Epithelial cell of esophagus (primary cell): ENCODE measurements at places on chromosomes 13 and 19.
A peak's percentile ranks its signal among the peaks of the same experiment; 100 is the strongest.

GRCh38 chr19:7534531-7535046 is 928 bp upstream of the PNPLA6 start:
- peak; percentile 59 for DNase-seq

- peak; percentile 77 for DNase-seq
Measured at GRCh38 chr13:42728507-42729180, 52.7 kb upstream of the FAM216B start.

DNA sequence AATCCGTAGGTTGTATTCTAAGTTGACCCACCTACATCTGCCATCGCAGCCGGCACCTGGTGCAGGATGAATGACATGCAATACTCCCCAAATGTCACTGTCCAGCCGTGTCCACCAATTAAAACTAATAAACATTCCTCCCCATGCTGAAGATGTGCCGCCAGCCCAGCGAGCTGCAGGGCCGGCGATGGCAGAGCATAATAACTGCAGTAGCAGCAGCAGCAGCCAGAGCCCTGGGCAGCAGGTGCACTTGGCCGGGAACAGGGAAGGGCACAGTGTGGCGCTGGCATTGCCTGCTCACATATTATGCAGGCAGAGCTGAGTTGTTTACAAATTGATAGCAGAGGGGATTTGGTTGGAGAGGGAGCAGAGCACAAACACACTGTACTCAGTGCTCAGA is 754.9 kb downstream of the OLFM4 start:
- DNase-seq = no peak

DNA sequence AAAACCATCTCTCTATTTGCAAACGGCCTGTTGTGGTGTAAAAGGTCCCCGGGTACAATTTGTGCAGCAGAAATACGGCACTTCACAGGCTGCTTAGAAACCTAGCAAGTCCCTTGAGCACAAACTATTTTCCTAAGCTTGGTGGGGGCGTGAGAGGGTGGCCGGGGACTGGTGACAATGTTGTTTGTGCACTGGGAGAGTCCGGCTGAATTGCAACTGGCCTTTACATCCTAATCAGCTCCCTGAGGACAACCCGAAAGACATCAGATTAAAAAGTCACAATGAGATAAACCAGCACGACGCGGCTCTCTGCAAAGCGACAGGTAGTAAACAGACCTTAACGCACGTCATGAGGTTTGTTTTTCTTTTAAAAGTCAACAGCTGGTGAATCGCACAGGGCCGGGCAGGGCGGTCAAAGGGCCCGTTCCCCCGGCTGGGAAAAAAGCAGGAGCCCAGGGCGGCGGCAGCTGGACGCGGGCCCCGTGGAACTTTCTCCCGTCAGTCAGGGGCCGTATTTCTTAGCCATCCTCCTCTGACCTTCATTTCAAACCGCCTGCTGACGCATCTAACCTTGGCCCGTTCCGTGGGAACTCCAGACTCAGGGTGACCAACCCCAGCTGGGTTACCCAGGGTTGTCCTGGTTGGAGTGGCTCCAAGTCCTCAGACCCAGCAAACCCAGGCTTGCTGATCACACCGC is 112.3 kb downstream of the GADD45B start:
- no peak for DNase-seq

GRCh38 chr19:24069905-24070657 is 16.9 kb upstream of the ZNF254 start:
- peak; percentile 67 for DNase-seq
